ENCODE measurements at places on chromosomes 6 and 20. TPM values are rescaled to one million over a fixed set of nuclear protein-coding genes. Genes with fewer than 3 reads are reported as not detected.

Gene SLC17A1
- not detected for total RNA-seq

Gene HSPA1L
- 8.1 TPM for total RNA-seq

Gene TEAD3
- total RNA-seq = 0.23 TPM

Gene KHDC1
- 7.8 TPM for total RNA-seq

Gene ZNF341
- 2.3 TPM for total RNA-seq

Gene SLPI
- total RNA-seq = not detected

Gene FLOT1
- 62.5 TPM for total RNA-seq

Gene TRDN
- 0.92 TPM for total RNA-seq

Gene CCN5
- total RNA-seq = not detected

Gene ARG1
- total RNA-seq = 0.69 TPM

Gene VIP
- 3.0 TPM for total RNA-seq

Gene HMGCLL1
- 62.5 TPM for total RNA-seq

Gene DLL1
- total RNA-seq = 11.3 TPM

Gene PXT1
- not detected for total RNA-seq

Gene EMILIN3
- 3.5 TPM for total RNA-seq

Gene TAAR5
- total RNA-seq = not detected

Gene LY6G6D
- total RNA-seq = not detected

Gene HFE
- 1.6 TPM for total RNA-seq

Gene LIN28B
- total RNA-seq = 4.2 TPM

Gene VGLL2
- 0.46 TPM for total RNA-seq

Gene CLIC5
- total RNA-seq = 6.9 TPM

Gene OXT
- total RNA-seq = 46.4 TPM

Gene SLC17A9
- 0.23 TPM for total RNA-seq

Gene MUC21
- not detected for total RNA-seq

Gene MOG
- 1.4 TPM for total RNA-seq

Gene CAGE1
- not detected for total RNA-seq

Gene TRIM26
- 21.7 TPM for total RNA-seq

Gene TMEM217
- 1.8 TPM for total RNA-seq

Gene CRISP3
- not detected for total RNA-seq

Gene HEY2
- 2.8 TPM for total RNA-seq

Gene MYLK4
- 1.2 TPM for total RNA-seq

Gene RSPH4A
- 16.1 TPM for total RNA-seq

Gene MAFB
- total RNA-seq = 4.2 TPM

Gene EHMT2
- 78.0 TPM for total RNA-seq

Gene TFAP2A
- 0.46 TPM for total RNA-seq

Gene GMPR
- 10.8 TPM for total RNA-seq

Gene NFATC2
- total RNA-seq = 0.69 TPM

Gene SAMD5
- 26.3 TPM for total RNA-seq

Gene SIRPB1
- total RNA-seq = 1.2 TPM

Gene TGM3
- 0.46 TPM for total RNA-seq

Gene TSHZ2
- 22.1 TPM for total RNA-seq

Gene RSPO4
- 0.92 TPM for total RNA-seq

Gene RING1
- total RNA-seq = 24.2 TPM

Gene CRYBG1
- 1.6 TPM for total RNA-seq

Gene CTCFL
- total RNA-seq = 0.23 TPM

Gene HDGFL1
- total RNA-seq = not detected

Gene FABP7
- 426 TPM for total RNA-seq

Gene FAM162B
- total RNA-seq = 2.8 TPM

Gene THBS2
- 14.1 TPM for total RNA-seq

Gene PKIB
- total RNA-seq = 32.5 TPM

Gene ANKRD66
- 3.5 TPM for total RNA-seq

Gene FUT9
- total RNA-seq = 102 TPM

Gene ALDH5A1
- total RNA-seq = 43.6 TPM

Gene GJA10
- not detected for total RNA-seq

Gene SLC16A10
- 20.1 TPM for total RNA-seq

Gene GPSM3
- 1.4 TPM for total RNA-seq

Gene EDN1
- total RNA-seq = 4.6 TPM

Gene HTR1E
- 3.7 TPM for total RNA-seq

Gene PGC
- not detected for total RNA-seq
